ENCODE measurements at places on chromosomes 3 and 15.

- no peak for DNase-seq
These were observed 188.9 kb upstream of the MEIS2 start for GRCh38 chr15:37289109-37289765.

DNA sequence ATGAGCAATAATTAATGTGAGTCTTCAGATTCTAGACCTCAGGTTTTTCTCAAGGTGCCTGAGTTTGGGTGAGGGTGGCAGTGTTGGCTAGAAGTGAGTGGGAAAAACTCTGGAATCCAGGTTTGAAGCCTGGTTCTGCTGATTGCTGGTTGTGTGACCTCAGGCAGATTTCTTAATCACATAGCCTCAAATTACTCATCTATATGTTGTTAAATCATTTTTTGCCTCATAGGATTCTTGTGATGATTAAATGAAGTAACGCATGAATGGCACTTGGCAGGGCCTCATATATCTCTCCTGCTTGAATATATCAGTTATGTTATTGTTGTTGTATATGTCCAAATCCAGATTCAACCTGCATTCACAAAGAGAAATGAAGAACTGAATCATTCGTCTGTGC, 60.5 kb downstream of the NR2F2 start:
- DNase-seq: no peak

- no peak for DNase-seq
These were observed 78.1 kb downstream of the STT3B start for GRCh38 chr3:31610700-31611275.

DNA sequence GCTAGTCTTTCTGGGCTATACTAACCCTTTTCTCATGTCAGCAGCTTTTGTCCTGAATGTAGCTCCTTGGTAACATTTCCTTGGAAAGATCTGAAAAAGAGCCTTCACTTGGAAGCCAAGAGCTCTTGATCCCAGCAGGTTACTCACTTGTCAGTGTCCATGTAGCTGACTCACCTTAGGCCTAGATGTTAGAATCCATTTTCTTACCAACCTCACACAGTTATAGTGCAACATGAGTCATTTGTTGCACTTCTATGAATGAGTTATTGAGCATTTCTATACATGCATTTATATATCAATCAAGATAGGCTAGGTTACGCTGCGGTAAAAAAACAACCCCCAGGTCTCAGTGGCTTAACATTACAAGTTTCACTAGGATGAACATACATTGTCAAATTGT, 106.8 kb upstream of the SLC7A14 start:
- no peak for DNase-seq

GRCh38 chr15:64894395-64895056, 17.2 kb upstream of the ANKDD1A start:
- DNase-seq: peak; percentile 62

DNA sequence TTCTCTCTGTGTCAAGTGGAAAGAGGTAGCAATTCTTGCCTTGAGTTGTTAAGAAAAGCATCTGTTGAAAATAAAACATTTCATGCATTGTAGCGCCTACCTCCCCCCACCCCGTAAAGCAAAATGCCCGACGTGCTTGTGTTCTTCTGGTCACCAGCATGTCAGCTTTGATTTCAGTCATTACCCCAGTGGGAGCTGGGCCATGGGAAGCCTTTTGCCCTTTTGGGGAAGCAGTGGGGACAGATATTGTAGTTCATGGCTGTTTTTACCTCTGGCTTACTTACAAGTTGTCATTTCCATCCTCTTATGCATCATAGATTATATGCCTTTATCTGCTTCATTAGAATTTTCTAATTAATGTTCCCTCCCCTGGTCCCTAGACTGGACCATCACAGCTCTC, 328.7 kb downstream of the RYR3 start:
- no peak for DNase-seq

GRCh38 chr15:64810497-64811326, 14.7 kb downstream of the PIF1 start:
- DNase-seq: no peak

GRCh38 chr15:54312528-54312927, 334.3 kb downstream of the UNC13C start:
- DNase-seq: no peak

GRCh38 chr3:8764528-8764927, 4.9 kb downstream of the OXTR start:
- DNase-seq: no peak

DNA sequence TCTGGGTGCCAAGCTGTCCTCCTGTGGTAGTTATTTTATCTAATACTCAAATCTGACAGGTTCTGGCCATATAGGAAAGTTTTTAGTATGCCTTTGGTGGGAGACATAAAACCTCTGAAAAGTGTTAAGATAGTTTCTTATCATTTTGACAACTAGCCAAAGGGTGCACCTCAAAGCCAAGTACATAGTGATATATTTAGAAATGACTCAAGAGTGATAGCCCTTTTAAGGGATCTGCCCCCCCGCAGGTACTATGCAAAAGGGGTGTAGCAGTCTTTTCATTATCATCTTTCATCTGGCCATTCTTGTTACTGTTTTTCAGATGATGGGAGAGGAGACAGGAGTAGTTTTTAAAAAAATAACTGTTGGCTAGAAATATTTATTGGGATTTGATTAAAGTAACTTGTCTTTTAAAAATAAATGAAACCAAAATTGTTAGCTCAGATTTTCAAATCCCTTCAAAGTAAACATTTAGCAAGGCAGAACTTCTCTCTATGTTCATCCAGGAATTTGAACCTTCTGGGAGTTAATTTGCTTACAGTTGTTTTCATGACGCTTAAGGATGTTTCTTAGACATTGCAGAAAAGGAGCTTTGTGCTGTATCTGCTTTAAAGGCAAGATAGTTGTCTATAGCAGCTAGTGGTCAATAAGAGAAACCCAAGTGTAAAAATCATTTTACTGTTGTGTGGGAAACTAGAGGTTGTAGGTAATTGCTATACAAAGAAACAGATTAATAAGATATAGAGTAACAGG, 5.1 kb downstream of the PHLDB2 start:
- no peak for DNase-seq

DNA sequence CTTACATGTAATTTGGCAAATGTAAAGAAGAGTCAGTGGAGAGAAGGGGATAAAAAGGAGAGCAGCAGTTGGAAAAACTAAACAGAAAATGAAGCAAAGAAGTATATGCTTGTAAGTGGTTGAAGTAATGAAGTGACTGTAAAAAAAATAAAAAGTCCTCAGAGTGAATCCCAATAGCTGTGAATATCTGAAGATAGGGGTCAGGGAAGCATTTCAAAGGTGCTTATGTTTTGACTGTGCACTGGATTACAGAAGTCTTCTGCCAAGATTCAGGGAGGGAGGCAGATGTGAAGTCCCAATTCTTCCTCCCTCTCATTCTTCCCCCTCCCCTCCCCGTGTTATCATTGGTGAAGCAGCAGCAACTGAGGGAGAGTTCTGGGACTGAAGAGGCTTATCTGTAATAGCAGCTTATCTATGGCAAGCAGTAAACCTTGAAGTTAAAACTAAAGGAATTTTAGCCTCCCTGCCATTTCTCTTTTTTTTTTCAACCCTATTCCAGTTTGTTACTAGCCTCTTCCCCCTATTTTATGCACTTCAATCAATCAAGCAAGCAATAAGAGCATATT, 597.9 kb downstream of the IGSF11 start:
- no peak for DNase-seq

GRCh38 chr3:129370248-129370964, 58.0 kb downstream of the EFCAB12 start:
- no peak for DNase-seq

GRCh38 chr15:66917904-66918448, 147.4 kb upstream of the SMAD3 start:
- DNase-seq: no peak

DNA sequence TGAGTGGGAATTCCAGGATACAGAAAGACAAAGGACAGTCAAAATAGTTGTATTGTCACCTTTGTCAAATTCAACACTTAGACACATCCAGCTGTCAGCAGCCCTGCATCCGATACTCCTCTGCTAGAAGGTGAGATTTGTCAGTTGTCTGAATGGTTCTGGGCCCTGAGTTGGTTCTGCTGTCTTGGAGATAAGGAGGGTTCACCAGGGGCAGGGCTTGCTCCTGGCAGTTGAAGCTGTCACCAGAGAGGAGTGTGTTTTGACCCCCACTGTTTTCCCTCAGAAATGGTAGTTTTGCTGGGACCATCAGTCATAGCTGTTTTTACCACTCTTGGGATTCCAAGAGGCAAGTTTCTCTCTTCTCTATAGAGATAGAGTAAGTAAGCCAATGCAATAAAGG, 3.2 kb upstream of the KY start:
- no peak for DNase-seq

DNA sequence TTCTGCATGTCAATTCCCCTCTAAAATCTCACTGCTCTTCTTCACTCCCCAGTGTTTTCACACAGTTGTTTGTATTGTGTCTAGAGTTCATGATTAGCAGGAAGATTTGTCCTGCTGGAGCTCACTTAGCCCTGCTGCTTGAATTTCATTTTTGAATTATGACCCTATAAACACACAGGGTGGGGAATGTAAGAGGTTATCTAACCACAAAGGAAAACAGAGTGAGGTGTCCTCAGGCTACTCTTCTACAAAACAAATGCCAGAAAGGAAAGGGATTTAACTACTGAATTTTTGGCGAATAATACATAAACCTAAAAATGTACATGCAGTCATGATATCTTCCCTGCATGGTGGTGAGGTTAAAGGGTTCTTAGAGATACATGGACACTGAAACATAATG, 215.1 kb upstream of the CNTN4 start:
- no peak for DNase-seq

DNA sequence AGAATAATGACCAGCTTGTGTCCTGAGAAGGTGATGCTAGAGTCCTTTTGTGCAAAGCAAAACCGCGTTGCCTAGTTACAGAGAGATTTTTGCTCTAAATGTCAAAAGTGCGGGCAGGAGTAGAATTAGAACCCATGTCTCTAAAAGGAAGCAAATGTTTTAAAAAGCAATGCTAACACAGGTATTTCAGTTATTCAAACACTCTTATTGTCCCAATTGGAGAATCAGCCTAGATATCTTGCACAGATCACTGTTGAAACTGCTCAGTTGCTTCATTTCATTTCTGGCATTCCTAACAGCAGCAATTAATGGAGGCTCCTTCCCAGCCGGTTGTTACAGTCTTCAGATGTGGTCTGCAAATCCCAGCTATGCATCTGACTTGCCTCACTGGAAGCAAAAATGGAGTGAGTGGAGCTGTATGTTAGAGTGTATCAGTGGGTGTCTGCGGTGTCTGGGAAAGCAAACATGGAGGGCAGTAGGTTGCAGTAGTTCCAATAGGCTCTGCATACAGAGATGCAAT, 55.6 kb upstream of the SEMA6D start:
- no peak for DNase-seq

- no peak for DNase-seq
These were observed 80.6 kb downstream of the OCA2 start for GRCh38 chr15:28018291-28019044.

DNA sequence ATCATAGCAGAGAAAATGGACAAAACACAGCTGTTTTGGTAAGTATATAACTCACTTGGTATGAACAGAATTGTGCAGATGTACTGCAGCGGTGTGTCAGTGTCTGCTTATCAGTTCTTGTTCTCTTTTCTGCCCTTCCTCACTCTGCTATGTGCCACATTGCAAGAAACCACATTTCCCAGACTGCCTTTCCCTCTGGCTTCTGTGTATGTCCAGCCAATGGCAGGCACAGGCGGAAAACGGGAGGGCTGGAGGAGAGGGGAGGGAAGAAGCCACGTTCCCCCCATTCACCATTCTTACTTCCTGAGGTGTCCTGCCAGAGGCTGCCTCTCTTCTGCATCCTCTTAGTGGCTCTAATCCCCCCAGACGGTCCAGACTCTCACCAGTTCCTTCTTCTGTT, 15.4 kb downstream of the HHLA2 start:
- no peak for DNase-seq

GRCh38 chr3:83498361-83499016, 1460.3 kb upstream of the CADM2 start:
- DNase-seq: no peak

DNA sequence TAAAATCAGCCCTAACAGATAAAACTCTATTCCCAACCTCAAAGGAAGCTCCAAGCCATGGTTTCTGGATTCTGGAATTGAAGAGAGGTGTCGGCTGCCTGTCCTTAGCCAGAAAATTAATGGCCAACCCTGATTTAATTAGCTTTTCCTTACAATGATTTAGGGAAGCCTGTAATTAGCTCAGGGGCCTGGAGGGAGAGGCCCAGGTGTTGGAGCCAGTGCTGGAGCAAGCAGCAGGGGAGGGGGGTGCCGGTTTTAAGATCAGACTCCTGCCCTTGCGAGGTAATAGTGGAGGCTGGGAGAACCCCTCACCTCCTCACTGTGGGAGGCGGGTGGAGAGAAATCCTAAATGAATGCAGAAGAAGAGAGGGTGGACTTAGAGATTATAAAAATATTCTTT, 14.7 kb upstream of the ATP2B2 start:
- no peak for DNase-seq

DNA sequence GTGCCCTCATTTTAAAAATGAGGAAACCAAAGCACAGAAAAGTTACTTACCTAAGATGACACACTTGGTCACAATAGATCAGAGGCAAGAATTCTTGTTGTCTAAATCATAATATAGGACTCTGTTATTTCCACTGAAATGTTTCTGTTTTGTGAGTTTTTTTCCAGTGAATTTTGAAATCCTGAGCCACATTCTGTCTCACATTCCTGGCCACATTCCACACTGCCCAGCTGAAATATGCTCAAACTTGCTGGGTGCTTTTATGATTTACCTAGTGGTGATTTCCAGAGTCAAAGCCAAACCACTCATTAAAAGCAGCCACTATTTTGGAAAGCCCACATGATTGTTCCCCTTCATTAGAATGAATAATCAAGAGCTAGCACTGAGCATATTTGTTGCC, 82.3 kb upstream of the NPHP3 start:
- no peak for DNase-seq

GRCh38 chr3:59774000-59774399, 724.2 kb upstream of the CFAP20DC start:
- DNase-seq: no peak

DNA sequence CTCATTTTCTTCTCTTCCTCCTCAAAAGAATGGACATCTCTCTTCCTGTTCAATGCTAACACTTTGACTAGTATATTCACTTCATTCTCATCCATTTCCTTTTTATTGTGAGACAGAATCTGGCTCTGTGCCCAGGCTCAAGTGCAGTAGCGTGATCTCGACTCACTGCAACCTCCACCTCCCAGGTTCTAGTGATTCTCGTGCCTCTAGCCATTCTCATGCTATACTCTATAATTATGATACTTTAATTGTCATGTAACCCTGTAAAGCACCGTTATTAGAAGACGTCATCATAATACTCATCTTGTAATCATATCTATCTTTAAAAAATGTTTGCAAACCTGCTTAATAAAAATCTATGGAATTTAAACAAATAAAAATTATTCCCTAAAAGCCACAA, 107.0 kb downstream of the SHOX2 start:
- DNase-seq: no peak

- DNase-seq: peak; percentile 13
These were observed 7.0 kb upstream of the CD276 start for GRCh38 chr15:73677146-73677607.

- DNase-seq: no peak
These were observed 32.7 kb downstream of the AADACL2 start for GRCh38 chr3:151766454-151766853.
